Activated CD4-positive, alpha-beta T cell treated with anti-CD3 and anti-CD28 coated beads, Interleukin-10, Interleukin-2, amounts not matched to agents 100 ng/mL and 50 ng/mL, durations not matched to agents 16 hours and 8 hours (primary cell): ENCODE measurements at places on chromosomes 5 and 9.

DNA sequence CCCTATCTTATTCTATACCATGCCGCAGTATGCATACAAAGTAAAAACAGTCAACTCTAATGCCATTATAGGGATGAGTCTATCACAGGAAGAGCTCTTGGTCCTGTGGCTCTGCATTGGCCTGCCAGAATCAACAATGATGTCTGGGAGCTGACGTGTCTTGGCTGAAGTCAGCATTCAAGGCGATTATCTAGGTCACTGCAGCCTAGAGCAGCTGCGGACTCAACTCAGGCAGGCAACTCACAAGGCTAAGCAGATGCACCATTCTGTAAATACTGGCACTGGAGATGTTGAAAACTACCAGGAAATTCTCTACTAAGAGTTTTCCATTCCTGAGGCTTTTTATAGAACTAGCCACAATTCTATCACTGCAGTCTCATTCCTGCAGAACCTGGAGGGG is 13.3 kb downstream of the SPATA9 start:
- DNase-seq: no peak

- DNase-seq: no peak
Measured at GRCh38 chr9:128201441-128202369, 1.5 kb upstream of the DNM1 start.

DNA sequence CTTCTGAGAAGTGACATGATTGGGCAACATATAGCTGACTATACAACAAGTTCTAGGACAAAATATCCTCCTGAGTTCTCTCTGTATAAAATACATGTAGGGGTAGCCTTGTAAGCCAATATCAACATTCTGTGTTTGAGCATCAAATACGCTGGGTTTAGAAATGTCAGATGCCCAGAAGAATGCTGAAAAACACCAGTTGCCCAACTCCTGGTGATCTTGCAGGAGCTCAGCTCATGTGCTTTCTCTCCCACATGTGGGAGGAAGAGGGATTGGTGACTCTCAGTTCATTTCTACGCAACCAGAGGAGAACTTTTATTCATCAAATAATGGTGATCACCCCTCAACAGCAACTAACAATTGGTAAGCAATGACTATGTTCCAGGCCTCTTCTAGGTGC is 810.9 kb upstream of the ACO1 start:
- no peak for DNase-seq

- no peak for DNase-seq
Measured at GRCh38 chr5:72434056-72434780, 73.0 kb downstream of the ZNF366 start.

- no peak for DNase-seq
Measured at GRCh38 chr9:93244510-93245436, 60.8 kb downstream of the WNK2 start.

- DNase-seq: no peak
Measured at GRCh38 chr5:135539430-135540005, 3.8 kb upstream of the NEUROG1 start.

DNA sequence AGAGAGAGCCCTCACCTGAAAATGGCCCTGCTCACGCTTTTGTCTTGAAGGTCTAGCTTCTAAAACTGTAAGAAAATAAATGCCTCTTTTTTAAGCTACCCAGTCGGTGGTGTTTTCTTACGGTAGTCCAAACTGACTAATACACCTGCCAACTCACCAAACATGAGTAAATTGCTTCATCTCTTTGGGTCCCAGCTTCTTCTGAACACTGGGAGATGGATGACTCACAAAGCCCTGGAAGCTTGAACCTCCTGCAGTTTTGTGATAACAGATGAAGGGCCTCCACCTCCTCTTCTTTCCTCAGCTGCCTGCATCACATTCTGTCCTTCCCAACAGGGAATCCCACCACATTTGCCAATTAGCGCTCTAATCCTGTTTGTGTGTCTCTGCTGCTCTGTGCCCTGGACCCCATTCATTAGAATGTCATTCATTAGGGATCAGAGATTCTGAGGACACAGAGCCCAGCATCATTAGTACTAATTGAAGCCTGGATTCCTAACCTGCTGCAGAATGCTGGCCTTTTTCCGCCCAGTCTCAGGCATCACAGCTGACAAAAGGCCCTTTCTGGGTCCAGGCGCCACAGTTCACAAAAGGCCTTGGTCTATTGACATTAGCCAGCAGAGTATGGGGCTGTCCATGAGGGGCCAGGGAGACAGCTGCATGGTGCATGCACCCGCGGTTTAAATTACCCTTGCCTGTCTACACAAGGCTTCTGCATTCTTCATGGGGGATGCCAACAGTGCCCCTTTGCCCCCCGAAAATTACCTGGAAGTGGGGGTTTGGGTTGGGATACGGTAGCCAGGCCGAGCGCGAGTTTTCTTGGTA is 349.3 kb downstream of the SEMA5A start:
- DNase-seq: no peak

GRCh38 chr9:136132512-136133050 is 13.9 kb upstream of the TMEM250 start:
- no peak for DNase-seq

- no peak for DNase-seq
Measured at GRCh38 chr5:59792983-59793585, 100.4 kb downstream of the PDE4D start.

- DNase-seq: peak; percentile 82
Measured at GRCh38 chr9:91423785-91424402, at the start of gene NFIL3. NFIL3 (minus strand) TSS chr9:91423832; CDS start chr9:91410734, 13,098 bp downstream.

DNA sequence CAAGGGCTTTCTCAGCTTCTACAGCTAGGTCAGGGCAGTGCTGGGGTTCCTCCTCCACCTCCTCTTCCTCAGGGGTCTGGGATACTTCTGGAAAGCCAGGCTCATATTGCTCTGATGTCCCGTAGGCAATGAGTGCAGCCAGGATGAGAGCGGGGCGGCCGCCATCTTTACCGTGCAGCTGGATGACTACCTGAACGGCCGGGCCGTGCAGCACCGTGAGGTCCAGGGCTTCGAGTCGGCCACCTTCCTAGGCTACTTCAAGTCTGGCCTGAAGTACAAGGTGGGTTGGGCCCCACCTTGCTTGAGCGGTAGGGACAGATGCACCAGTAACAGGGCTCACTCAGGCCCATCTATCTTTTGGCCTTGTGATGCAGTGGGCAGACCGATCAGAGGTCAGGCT is 34.8 kb downstream of the GSN start:
- DNase-seq: no peak

GRCh38 chr5:34916518-34916917 is 1.0 kb downstream of the BRIX1 start:
- no peak for DNase-seq

GRCh38 chr9:19470981-19471650 is 62.3 kb downstream of the ACER2 start:
- DNase-seq: no peak

DNA sequence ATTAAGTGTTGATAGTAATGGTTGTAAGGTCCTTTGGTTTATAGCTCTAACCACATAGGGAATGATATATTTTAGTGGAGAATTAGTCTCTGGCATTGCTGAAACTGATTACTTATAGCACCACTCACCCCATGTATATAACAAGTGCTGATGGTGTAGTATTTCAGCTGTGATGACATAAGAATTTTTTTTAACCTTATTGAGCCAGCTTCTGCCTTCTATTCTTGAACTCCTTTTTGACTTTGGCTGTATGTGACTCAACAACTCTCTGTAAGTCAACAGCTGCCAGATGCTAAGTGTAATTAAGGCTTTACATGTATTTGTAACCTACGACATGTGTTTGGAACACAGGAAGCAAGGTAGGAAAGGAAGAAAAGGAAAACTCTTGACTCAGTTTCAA is 929.6 kb upstream of the WWC1 start:
- no peak for DNase-seq

DNA sequence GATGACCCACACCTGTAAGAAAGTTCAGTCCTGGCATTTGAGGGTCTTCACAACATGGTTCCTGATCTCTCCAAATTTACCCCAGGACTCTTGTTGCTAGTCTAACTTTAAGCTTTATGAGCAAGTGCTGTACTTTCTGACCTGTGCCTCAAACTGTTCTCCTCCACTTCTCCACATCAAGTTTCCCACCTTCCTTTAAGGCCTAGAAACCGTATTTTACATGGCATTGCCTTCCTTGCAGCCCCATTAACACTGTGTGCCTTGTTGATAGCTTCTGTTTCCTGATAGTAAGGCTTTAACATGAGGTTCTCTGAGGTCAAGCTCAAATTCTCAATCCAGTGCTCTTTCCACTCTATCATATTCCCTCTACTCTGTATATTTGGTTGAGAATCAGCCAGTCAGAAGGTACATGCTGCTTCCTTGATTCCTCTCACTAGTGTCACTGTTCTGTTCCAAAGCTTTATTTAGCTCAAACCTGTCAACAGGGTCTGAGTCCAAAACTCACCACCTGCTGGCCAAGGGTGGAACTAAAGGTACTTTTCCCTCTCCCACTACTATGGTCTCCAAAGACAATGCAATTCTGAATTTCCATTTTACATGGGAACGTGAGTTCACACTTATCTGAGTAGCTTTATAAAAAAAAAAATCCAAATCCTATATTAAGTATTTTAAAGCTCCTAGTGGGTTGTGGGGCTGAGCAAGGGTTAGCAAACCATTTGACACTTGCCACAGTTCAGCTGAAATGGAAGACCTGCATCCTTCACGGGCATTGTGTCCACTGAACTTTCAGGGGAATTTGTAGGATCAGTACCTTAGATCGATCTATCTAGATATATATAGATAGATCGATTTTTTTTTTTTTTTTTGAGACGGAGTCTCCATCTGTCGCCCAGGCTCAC is 21.1 kb downstream of the VCP start:
- peak; percentile 43 for DNase-seq

DNA sequence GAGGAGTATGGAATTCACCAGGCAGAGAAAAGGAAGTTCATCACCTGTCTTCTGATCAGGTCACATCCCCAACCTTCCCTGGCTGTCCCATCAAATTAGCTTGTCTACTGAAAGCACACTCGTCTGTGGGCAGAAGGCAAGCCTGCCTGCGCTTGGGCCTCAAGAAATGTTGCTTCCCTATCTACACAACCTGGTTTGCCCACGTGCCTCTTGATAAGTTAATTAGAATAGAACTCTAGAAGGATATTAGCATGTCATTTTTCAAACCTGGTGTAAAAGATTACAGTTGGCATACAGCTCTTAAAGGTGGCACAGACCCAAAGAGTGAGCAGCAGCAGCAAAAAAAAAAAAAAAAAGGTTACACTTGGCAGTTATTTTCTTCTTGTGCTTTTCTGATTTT is 5.1 kb downstream of the TTC23L start:
- no peak for DNase-seq

DNA sequence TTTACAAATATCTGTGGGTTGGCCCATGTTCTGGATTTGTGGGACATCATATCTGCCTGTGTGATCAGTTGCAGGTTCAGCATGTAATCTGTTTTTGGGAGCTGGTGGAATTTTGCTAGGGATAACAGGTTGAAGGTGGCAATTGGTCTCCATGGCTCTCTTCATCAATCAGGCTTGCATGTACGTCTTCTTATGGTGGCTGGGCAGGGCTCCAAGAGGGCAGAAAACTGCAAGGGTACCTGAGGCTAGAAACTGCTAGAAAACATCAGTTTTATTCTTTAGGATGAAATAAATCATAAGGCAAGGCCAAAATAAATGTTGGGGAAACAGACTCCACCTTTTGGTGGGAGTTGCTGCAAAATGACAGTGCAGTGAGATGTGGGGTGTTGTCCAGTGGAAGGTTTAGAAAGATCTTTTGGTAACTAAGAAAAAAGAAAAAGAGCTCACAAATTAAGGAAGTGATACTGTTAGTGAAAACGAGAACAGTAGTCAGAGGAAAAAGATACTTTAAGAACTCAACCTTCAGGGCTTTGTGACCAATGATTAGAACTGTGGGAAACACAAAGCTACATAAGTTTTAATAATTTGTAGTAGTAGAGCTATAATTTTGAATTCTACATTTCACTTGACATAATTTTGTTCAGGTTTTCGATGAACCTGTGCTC is 300.7 kb upstream of the IZUMO3 start:
- no peak for DNase-seq
